Body of pancreas (tissue), 4 donors: ENCODE measurements at places on chromosomes 3 and 15. TPM values are rescaled to one million over a fixed set of nuclear protein-coding genes. Genes with fewer than 3 reads are reported as not detected.

GRCh38 chr3:133799794-133800585 is 5.6 kb upstream of the SRPRB start:
- H3K4me1 ChIP-seq: no peaks in the 10 kb centered on the region
- H3K36me3 ChIP-seq: no peaks in the 10 kb centered on the region
- no peak for DNase-seq
- no peak overlapping the region for H3K27ac ChIP-seq

- DNase-seq: no peak
- no peak overlapping the region for H3K4me3 ChIP-seq
- H3K36me3 ChIP-seq: no peaks in the 10 kb centered on the region
These were observed 302.7 kb upstream of the CHRNA7 start for GRCh38 chr15:31727612-31728011.

DNA sequence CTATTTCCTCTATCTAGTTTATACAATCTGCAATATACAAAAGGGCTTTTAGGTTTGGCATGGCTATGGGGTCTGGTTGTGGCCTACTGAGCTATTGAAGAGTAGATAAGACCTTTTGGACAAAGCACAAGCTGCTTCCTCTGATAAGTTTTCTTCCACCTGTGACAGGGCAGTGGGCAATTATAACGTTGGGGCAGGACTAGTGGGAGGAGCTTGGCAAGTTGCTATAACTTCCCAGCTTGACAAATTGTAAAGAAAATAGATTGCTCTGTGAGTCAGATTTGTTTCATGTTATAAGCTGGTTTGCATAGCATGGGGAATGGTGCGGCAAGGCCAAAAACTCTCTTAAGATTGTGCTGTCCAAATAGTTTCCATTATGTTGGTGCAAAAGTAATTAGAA is 64.9 kb downstream of the SLC7A14 start:
- H3K4me1 ChIP-seq: no peaks in the 10 kb centered on the region
- H3K36me3 ChIP-seq: no peaks in the 10 kb centered on the region
- no peak for DNase-seq
- no peaks in the 10 kb centered on the region for H3K27me3 ChIP-seq
- H3K4me3 ChIP-seq: no peak overlapping the region

- DNase-seq: peak; percentile 17
- H3K36me3 ChIP-seq: no peaks in the 10 kb centered on the region
- H3K4me1 ChIP-seq: no peaks in the 10 kb centered on the region
- no peak overlapping the region for H3K4me3 ChIP-seq
- no peak overlapping the region for H3K27ac ChIP-seq
These were observed 85.5 kb upstream of the XXYLT1 start for GRCh38 chr3:195356151-195357086.

- no peak overlapping the region for H3K4me3 ChIP-seq
- peaks cover 60% of the 10 kb centered on the region for H3K4me1 ChIP-seq
- H3K27ac ChIP-seq: no peak overlapping the region
- H3K27me3 ChIP-seq: no peaks in the 10 kb centered on the region
- no peak for DNase-seq
These were observed 42.4 kb downstream of the ZNF710 start for GRCh38 chr15:90043530-90044010.

GRCh38 chr3:159897331-159898075 is 91.1 kb upstream of the IL12A start:
- no peak overlapping the region for H3K4me3 ChIP-seq
- no peak overlapping the region for H3K27ac ChIP-seq
- no peaks in the 10 kb centered on the region for H3K4me1 ChIP-seq
- DNase-seq: no peak

DNA sequence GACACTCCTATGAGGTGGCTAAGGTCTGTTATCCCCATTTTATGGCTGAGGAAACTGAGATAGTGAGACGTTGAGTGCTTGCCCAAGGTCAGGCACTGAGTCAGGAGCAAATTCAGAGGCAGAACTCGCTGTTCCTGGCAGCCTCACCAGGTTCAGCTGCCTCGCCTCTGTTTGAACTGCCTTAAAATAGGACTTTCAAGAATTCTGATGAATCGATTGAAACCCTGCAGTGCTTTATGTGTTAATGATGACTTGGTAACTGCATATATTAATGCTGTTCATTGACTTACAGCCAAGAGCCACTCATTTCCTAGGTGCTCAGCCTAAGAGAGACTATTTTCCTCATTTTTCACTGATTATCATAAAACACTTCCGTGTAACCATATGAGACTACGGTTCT is 79.5 kb upstream of the BHLHE40 start:
- H3K27ac ChIP-seq: peak overlapping the region; percentile 68
- H3K27me3 ChIP-seq: no peaks in the 10 kb centered on the region
- no peaks in the 10 kb centered on the region for H3K36me3 ChIP-seq
- H3K4me1 ChIP-seq: peaks cover 54% of the 10 kb centered on the region
- DNase-seq: peak; percentile 80

GRCh38 chr3:142274908-142275307 is 49.5 kb upstream of the GK5 start:
- no peaks in the 10 kb centered on the region for H3K27me3 ChIP-seq
- no peak overlapping the region for H3K27ac ChIP-seq
- H3K36me3 ChIP-seq: no peaks in the 10 kb centered on the region
- H3K4me1 ChIP-seq: no peaks in the 10 kb centered on the region
- no peak for DNase-seq
- H3K4me3 ChIP-seq: no peak overlapping the region

DNA sequence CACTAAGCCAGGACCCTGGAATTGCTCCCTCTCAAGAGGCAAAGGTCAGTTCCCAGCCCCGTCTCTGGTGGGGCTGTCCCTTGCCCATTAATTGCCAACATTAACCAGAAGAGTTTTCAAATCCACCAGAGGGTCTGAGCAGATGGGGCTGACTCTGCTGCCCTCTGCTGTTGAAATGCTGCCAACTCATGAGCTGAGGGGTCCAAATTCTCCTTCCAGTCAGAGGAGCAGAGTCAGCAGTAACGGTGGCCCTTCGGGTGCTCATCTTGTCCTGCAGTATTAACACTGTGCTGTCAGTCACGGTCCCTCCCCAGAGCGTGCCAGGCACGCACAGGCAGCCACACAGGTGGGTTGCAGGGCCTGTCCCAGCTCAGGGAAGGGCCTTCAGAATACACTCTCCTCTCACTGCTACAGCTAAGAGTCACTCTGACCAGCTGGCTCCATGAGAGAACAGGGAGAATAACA is 10.7 kb upstream of the SPTBN5 start:
- H3K4me3 ChIP-seq: no peak overlapping the region
- no peaks in the 10 kb centered on the region for H3K27me3 ChIP-seq
- H3K4me1 ChIP-seq: peaks cover 32% of the 10 kb centered on the region
- DNase-seq: peak; percentile 75
- H3K27ac ChIP-seq: no peak overlapping the region

GRCh38 chr15:65055201-65055870 is 10.1 kb downstream of the SLC51B start:
- no peaks in the 10 kb centered on the region for H3K36me3 ChIP-seq
- no peak overlapping the region for H3K27ac ChIP-seq
- H3K27me3 ChIP-seq: no peaks in the 10 kb centered on the region
- DNase-seq: no peak
- H3K4me3 ChIP-seq: no peak overlapping the region

- DNase-seq: peak; percentile 6
- no peaks in the 10 kb centered on the region for H3K4me1 ChIP-seq
- no peak overlapping the region for H3K27ac ChIP-seq
- no peak overlapping the region for H3K4me3 ChIP-seq
- no peaks in the 10 kb centered on the region for H3K36me3 ChIP-seq
- no peaks in the 10 kb centered on the region for H3K27me3 ChIP-seq
These were observed 257.4 kb upstream of the ADAMTS9 start for GRCh38 chr3:64945171-64945729.

DNA sequence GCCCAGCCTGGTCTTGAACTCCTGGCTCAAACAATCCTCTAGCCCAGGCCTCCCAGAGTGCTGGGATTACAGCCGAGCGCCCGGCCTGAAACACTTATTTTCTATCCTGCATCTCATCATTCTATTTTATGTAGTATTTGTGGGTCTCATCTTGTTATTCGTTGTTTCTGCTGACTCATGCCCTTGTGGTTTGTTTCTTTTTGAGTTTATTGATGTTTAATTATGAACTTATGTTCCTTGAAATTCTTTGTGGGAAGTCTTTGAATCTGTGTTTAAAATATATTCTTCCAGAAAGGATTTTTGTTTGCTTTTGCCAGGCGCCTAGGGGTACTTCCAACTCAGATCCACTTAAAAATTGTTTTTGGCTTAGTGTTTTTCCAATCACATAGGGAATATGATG is 78.3 kb upstream of the C15orf39 start:
- H3K4me1 ChIP-seq: no peaks in the 10 kb centered on the region
- H3K27ac ChIP-seq: no peak overlapping the region
- no peaks in the 10 kb centered on the region for H3K27me3 ChIP-seq
- no peaks in the 10 kb centered on the region for H3K36me3 ChIP-seq
- DNase-seq: no peak

DNA sequence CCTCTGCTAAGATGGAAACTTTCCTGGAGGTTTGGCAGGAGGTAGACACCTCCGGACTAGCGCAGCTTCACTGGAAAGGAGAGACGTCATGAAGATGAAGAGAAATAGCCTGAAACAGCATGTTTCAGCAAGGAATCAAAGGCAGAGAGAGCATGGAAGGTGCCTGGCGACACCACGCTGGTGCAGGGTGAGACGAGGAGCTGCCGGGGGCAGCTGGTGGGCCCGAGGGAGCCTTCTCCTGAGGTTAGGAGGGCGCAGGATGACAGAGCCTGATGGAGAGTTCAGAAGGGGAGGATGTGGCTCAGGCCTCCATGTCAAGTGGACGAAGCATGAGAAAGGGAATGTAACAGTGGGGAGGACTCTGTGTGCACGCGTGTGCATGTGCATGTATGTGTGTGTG is 113.6 kb downstream of the TPRA1 start:
- H3K36me3 ChIP-seq: no peaks in the 10 kb centered on the region
- H3K27ac ChIP-seq: no peak overlapping the region
- H3K4me3 ChIP-seq: no peak overlapping the region
- DNase-seq: no peak
- no peaks in the 10 kb centered on the region for H3K27me3 ChIP-seq

The SLC51B gene
- total RNA-seq: not detected

The CD96 gene
- total RNA-seq: 0.33 TPM

The ITIH3 gene
- not detected for total RNA-seq

The TUSC7 gene
- not detected for total RNA-seq

The FANCD2OS gene
- not detected for total RNA-seq
